T-helper 2 cell (primary cell): ENCODE measurements at places on chromosomes 2 and 18.
A peak's percentile ranks its signal among the peaks of the same experiment; 100 is the strongest.

DNA sequence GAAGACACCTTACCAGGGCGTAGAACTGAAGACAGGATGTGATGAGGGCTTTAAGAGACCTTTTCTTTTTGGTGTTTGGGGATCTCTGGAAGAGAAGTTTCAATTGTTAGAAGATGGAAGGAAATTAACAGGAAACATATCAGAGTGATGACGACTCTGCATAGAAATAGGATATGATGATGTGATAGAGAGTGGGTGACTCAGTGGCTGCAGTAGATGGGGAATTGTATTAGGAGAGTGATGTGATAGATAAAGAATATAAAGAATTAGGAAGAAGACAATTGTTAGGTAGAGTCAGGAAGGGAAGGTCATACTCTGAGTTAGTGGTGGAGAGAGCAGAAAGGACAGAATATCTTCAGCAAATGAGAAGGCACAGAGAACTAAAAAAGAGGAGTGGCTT lies 593.9 kb downstream of the NYAP2 start:
- no peak for DNase-seq

- no peak for DNase-seq
Observed at GRCh38 chr18:25134861-25135260, 217.1 kb downstream of the ZNF521 start.

GRCh38 chr18:54125429-54125828 lies 99.0 kb downstream of the MBD2 start:
- DNase-seq = no peak

- no peak for DNase-seq
Observed at GRCh38 chr2:157874348-157874747, 1.8 kb downstream of the ACVR1 start.

- no peak for DNase-seq
Observed at GRCh38 chr2:74894272-74894981, 60.5 kb downstream of the HK2 start.

GRCh38 chr2:43731211-43731610 lies 42.6 kb upstream of the DYNC2LI1 start:
- DNase-seq = no peak

- no peak for DNase-seq
Observed at GRCh38 chr2:28350791-28351285, 41.8 kb upstream of the FOSL2 start.

DNA sequence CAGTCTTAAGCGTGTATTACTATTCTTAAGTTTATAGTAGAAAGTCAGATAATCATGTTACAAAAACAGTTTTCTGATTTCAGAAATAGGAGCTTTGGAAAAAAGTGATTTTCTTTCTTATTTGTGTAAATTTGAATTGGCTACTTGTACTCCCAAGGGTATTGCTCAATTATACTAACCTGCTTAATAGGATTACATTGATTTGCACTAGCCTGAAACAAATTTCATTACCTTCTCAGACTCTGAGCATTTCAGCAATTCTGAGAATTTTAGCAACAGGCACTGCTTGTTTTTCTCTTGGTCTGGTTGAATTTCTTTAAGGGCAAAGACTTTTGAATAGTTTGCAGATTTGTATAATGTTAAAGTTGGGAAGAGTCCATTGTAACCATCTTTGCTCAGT lies 87.2 kb upstream of the NXPH2 start:
- DNase-seq = no peak

DNA sequence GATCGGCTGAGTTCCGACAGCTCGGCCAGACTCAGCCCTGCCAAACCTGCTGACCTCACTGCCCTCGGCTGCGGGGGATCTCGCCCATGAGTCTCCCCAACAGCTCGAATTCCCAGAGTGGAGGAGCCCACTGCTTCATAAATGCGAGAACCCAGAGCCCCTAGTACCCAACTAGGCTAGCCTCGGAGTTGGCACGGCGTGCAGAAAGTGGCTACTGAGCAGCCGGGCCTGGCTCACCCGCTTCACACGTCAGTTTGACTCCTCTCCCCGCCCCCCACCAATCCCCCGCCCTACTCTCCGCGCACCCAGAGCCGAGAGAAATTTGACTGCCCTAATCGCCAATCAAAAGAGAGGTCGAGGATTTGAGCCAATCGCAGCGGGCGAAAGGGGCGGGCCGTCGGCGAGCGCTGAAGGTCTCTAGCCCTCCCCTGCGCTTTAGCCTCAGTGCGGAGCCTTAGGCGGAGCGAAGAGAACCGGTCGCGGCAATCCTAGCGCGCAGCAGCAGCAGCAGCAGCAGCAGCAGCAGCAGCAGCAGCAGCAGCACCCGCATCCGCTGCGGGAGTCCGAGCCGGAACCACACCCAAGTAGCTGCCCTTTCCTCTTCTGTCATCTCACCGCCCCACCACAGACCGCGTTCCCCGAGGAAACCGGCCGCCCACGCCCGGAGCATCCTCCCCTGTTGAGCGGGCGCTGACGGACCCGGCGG lies at the start of gene GLS:
Gene GLS (plus strand): TSS at position 444 of the 706 bp plus-strand sequence. CDS start 264 bp downstream, outside the sequence.
- DNase-seq = peak; percentile 92

GRCh38 chr2:241066893-241067341 lies 35.2 kb downstream of the MTERF4 start:
- no peak for DNase-seq

DNA sequence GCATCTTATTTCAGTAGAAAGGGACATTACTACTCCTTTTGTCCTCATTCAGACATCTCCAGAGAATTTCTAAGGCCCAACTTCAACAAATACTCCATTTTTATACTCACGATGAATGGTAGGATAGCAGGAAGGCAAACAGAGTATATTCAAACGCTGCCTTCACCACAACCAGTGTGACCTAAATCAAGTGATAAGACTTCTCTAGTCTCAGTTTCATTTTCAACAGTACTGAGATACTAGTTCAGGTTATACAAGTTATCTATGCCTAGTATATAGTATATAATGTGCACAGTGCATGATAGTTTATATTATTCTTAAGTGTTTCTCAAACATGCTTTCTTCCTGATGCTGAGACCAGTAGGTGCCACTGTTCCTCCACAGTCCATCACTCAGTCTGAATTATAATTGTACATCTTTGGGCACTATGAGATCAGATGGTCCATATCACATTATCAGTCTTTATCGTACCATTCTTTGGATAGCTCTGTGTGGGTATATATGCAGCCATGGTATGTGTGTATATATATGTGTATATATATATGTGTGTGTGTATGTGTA lies 66.3 kb upstream of the RPE start:
- peak; percentile 50 for DNase-seq

DNA sequence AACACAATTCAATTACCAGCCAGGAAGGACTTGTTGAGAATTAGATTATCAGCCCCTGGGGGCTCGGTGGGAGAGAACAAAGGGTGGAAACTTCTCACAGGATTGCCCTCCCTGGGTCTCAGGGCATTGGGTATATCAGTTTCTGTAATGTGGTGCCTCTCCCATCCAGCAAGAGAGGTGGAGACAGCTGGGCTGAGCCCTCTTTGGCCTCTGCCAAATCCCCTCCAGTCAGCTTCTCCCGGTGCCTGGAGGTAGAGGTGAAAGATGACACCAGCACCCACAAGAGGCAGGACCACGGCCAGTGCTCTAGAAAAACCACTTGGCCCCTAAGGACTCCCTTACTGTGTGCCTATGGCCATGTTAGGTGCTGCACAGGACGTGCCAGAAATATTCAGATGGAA lies 179.7 kb downstream of the HAUS1 start:
- no peak for DNase-seq

GRCh38 chr2:206989311-206989710 lies 50.0 kb downstream of the CPO start:
- DNase-seq = no peak

GRCh38 chr2:157592948-157593347 lies 35.7 kb downstream of the ACVR1C start:
- no peak for DNase-seq

DNA sequence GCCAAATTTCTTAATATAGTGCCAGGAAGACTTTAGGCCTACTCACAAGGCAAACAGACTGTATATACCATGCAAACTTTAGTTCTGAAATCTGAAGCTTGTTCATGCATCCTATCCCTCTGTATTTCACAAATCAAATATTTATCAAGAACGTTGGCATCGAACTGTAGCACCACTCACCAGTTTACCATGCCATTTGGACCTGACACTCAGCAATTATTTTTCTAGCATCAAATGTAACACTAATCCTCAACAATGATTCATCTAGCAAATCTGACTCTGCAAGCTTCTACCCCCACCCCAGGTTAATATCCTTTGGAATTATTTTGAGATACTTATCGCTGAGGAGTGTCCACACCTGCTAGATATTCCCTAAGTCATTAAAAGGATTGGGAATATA lies 1506.6 kb downstream of the LRP1B start:
- no peak for DNase-seq

DNA sequence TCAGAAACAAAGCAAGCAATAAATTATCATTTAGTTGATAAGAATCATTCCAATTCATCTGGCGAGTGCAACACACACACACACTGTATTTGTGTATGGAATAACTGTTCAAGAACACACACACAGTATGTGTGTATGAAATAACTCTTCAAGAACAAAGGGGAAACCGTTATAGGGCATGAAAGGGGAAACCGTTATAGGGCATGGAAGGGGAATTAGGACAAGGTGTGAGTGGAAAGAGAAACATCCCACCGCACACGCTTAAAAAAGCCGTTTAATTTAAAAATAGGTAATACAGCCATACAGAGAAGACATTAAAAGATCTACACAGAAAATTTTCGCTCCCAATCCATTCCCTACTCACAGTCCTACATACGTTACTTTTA lies 607 bp upstream of the TSN start:
- DNase-seq = no peak

GRCh38 chr2:208254118-208254870 lies 577 bp downstream of the IDH1 start:
- peak; percentile 70 for DNase-seq

- no peak for DNase-seq
Observed at GRCh38 chr2:186459009-186459408, 27.1 kb upstream of the ZC3H15 start.

DNA sequence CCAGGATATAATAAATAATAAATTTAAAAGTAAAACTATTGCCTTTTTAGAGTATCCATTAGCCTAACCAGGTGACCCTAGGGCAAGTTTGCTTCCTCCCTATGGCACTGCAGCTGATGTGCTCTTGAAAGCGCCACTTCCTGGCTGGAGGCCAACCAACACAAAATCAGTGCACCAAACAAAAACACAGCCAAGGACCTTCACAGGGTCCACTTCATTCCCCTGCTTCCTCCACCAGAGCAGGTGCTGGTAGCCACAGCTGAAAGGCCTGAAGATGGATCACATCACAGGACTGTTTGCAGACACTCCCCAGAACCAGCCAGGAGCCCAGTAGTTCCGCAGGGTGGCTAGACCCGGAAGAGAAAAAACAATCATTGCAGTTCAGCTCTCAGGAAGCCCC lies 108.8 kb downstream of the TWIST2 start:
- DNase-seq = no peak

GRCh38 chr2:77487074-77487803 lies 34.9 kb downstream of the LRRTM4 start:
- DNase-seq = no peak

- DNase-seq = no peak
Observed at GRCh38 chr2:191514613-191515012, 163.3 kb upstream of the NABP1 start.

GRCh38 chr2:105644174-105644980 lies 100.3 kb upstream of the NCK2 start:
- no peak for DNase-seq

DNA sequence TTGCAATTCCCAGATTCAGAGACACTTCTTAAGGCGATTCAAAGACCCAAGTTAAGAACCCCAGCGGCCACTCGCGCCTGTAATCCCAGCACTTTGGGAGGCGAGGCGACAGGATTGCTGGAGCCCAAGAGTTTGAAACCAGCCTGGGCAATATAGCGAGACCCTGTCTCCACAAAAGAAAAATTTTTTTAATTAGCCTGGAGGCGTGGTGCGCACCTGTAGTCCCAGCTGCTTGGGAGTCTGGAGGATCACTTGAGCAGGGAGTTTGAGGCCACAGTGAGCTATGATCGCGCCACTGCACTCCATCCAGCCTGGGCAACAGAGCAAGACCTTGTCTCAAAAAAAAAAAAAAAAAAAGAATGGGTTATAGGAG lies 585 bp upstream of the ANAPC1 start:
- no peak for DNase-seq

- no peak for DNase-seq
Observed at GRCh38 chr2:126804347-126804746, 94.3 kb upstream of the TEX51 start.

GRCh38 chr2:31765078-31765945 lies 184.6 kb upstream of the SRD5A2 start:
- no peak for DNase-seq

DNA sequence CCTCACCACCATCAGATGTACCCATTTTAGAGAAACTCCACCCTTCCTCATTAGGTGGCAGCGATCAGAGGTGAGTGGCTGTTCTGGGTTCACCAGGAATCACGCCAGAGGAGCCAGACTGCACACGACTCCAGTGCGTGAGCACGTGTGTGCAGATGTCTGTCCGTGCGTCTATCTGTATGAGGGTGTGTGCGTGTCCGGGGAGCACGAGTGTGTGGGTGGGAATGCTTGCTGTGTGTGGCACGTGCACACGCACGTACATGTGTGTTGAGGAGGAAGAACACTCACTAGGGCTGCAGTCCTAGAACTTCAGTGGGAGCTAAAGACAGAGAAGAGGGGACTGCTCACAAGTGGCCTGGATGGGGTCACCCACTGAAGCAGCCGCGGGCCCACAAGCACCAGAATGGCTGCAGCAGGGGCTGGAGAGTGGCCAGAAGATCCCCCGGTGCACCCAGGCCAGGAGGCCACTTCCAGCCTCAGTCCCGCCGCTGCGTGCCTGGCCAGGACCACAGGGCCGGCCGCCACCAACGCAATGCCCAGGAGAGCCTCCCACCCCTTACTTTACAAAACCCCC lies 13.9 kb downstream of the HDAC4 start:
- DNase-seq = no peak

DNA sequence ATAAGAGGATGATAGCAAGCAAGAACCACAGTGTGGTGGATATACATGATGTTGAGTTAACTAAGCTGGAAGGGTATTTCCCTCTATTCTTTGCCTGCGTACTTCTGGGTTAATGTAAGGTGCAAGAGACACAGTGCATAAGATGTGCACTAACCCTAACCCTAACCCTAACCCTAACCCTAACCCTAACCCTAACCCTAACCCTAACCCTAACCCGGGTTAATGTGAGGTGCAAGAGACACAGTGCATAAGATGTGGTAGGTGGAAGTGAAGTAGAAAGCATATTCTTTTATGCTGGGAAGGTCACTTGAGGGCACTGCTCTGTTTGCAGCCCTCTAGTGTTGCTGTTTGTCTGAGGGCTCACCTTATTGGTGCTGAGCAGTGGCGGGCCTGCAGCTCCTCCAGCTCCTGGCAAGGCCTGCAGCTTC lies 181.5 kb upstream of the ITGA4 start:
- DNase-seq = no peak

- no peak for DNase-seq
Observed at GRCh38 chr2:75047992-75048625, 89.7 kb downstream of the POLE4 start.
